NCI-H146 (cell line): ENCODE measurements at places on chromosomes 5 and 9.

GRCh38 chr9:5872511-5872910 is 18.2 kb upstream of the MLANA start:
- no peak for DNase-seq

GRCh38 chr9:86687788-86688187 is 259.5 kb downstream of the GAS1 start:
- DNase-seq = no peak

- DNase-seq = no peak
Measured at GRCh38 chr5:93428868-93429267, 152.2 kb downstream of the NR2F1-AS1 start.

GRCh38 chr5:138705567-138705966 is 47.7 kb upstream of the CTNNA1 start:
- no peak for DNase-seq

DNA sequence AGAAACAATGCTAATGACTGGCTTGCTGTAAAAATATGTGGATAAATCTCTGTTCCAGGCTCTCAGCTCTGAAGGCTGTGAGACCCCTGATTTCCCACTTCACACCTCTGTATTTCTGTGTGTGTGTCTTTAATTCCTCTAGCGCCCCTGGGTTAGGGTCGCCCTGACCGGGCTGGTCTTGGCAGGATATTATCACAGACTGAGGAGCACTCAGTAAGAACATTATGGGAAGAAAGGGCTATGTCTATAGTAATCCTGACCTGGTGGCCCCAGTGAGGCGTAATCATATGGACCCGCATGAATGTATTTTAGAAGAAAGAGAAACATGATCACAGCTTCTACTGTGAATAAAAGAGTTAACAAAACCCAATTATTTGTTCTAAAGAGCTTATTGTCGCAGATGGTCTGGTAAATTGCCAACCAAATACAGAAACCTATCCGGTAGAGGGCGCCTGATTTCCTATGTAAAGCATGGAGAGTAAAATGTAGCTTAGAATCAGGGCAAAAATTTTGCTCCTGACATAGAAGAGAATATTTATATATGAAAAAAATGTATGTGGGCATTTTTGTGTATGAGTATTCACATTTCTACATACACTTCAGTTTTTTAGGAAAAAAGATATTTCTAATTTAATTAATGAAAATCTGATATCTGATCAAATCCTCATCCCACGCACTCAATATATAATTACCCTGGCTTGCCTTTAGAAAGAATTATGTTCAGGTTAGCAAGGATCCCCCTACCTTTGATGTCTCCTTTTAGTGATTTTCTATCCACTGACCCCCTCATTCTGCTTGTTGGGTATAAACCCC is 5.8 kb upstream of the IFNA1 start:
- peak; percentile 40 for DNase-seq

- DNase-seq = no peak
Measured at GRCh38 chr9:121294866-121295661, 27.1 kb downstream of the GSN start.

GRCh38 chr5:31863991-31864411 is 225.1 kb downstream of the PDZD2 start:
- no peak for DNase-seq

DNA sequence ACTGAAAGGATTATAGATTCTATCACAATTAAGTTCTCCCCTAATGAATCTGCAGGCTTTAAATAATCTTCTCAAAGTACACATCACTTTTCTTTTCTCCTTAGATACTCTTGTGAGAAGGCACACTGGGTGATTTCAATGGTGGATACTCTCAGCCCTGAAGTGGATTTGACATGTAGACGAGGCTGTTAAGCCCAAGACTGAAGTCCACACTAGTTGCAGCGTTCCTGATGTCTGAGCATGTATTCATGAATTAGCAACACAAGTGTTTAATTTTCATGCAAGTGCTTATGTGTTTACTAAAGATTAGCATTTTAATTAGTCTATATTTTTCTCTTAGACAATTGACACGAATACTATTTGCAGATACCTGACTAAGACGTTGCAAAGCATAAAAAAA is 218.9 kb downstream of the TMEM161B start:
- no peak for DNase-seq

DNA sequence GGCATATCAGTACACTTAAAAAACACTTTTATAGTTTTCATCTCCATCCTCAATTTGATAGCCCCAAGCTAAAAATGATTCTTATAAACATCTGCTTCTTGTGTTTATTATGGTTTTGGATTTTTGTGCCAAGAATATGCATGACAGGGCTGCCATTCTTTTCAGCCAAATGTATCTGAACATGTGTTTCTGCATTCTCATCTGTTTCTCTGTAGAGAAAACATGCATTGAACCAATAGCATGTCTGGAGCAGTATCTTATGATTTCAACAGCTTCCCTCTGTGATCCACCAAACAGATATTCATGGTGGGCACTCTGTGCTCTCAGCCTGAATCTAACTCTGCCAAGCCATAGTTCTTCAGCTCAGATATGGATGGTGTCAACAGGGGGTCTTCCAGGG is 99.3 kb upstream of the ERCC6L2 start:
- DNase-seq = no peak

DNA sequence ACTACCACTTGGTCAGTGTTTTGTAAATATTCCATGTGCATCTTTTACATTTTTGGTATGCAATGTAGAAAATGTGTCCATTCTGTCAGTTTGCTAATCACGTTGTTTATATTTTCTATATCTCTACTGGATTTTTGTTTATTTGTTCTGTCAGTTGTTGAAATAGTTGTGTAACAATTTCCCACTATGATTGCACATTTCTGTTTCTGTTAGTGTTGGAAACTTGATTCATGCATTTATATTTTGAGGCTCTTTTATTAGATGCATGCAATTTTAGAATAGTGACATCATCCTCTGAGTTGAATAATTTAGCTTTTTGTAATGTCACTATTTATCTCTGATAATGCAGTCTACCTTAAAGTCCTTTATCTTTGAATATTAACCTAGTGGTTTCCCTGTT is 25.8 kb upstream of the LECT2 start:
- no peak for DNase-seq

DNA sequence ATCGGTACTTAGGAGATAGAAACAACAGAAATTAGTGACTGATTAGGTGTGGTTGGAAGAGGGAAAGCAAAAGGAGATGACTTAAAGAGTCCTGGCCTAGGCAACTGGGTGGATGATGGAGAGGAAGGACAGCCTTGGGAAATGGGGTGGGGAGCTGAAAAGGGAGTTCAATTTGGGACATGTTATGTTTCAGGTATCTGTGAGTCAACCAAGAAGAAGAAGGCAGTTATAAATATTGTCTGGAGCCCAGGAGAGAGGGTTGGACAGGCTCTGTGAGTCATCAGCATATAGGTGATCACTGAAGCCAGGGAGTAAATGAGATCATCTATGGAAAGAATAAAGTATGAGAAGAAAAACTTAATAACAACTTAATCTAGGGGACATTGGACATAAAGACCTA is 357.7 kb downstream of the NPR3 start:
- no peak for DNase-seq

DNA sequence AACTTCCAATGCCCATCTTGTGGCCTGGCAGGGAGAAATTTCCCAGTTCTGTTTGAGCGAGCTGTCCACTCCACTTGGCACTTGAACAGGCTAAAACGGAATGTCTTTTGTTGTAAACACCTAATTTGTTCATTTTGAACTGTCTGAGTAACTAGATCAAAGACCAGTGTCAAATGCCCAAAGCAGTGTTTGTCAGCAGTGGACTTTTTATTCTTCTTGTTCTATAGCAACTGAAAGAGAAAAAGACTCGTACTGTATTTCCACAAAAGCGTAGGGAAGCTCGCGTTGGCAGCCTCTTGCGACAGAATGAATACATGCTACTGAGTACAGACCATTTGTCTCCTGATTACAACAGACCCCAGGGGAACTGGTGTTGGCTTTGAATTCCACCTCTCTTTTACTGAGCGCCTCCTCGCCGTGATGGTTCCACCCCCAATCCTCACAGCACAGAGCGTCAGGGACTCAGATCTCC is 601.8 kb upstream of the ZNF608 start:
- no peak for DNase-seq

- peak; percentile 24 for DNase-seq
Measured at GRCh38 chr9:7315116-7315515, 484.5 kb downstream of the DMAC1 start.

GRCh38 chr9:79673614-79674013 is 101.8 kb downstream of the TLE4 start:
- no peak for DNase-seq

DNA sequence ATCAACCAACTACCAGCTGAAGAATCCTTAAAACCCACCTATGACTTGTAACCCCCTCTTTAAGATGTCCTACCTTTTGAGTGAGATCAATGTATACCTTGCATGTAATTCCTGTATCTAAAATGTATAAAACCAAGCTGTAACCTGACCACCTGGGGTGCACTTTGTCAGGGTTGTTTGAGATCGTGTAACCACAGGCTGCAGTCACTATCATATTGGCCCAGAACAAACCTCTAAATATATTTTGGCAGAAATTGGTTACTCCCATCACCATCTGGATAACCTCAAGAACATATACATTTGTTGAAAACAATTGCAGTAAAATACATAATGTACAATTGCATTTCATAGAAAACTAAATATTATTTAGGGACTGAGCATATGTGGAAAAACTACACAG is 8.4 kb downstream of the CARNMT1 start:
- no peak for DNase-seq

- no peak for DNase-seq
Measured at GRCh38 chr5:109866051-109866450, 176.3 kb downstream of the MAN2A1 start.

- DNase-seq = no peak
Measured at GRCh38 chr9:134473141-134474054, 147.1 kb downstream of the RXRA start.

DNA sequence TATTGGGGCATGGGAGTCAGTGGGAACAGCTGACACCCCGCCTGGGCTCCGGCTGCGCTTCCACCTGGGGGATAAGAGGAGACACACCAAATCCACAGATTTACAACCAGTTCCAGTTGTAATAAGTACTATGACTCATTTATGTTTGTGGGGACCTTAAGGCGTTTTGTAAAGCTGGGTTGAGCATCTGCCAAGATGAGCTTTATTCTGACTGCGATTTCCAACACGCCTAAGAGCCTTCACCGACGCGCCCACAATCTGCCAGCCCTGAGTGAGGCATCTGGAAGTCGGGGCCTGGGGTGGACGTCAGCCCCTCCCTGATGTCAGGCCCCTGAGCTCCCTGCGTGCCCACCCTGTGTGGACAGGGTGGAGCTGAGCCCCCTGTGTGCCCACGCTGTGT is 14.3 kb upstream of the LHX3 start:
- DNase-seq = no peak
